Thoracic aorta (tissue), 2 donors: ENCODE measurements at places on chromosomes 1 and 21.

DNA sequence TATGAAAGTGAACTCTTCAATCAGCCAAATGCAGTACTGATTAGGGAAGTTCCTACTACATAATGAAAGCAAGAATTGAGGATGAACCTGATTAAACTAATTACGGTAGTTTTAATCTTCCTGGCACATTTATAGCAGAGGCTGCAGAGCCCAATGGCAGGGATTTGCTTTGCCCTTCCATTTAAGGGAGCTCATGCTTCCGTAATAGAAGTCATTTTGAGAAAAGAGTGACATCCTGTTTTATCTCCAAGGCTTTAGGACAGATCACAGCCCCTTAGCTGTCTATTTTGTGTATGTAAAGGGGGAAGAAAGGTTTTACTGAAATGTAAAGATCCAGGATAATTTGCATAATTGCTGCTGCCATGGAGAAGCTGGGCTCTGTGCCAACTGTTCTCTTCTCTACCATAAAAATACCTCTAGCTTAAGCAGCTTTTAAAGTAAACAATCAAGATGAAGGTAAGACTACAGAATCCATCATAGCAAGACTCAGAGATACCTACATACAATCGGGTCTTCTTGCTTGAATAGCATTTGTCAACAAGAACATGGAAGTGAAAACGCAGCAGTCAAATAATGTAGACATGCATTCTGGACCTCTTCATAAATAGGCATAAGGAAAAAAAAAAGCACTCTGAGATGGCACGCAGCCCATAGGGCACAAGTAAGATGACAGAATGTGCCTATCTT is 62.5 kb downstream of the ASH1L start:
- no peak for DNase-seq

DNA sequence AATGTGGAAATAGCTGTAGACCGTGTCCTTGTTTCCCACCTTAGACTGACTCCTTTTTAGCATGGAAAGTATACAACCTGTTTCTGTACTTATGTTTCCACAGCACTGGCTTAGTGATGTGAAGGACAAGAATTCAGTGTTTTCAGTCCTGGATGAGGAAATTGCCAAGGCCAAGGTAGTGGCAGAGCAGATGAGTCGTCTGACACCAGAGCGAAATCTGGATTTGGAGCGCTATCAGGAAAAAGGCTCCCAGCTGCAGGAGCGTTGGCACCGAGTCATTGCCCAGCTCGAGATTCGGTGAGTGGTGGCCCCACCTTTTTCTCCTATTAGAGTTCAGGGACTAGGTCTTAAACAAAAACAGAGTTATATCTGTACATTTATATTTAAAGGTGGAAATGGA is 112.6 kb downstream of the MACF1 start:
- no peak for DNase-seq

- DNase-seq: no peak
Observed at GRCh38 chr1:114467491-114467890, 43.5 kb downstream of the TRIM33 start.

- no peak for DNase-seq
Observed at GRCh38 chr1:17485281-17485680, 45.8 kb upstream of the RCC2 start.

- no peak for DNase-seq
Observed at GRCh38 chr1:58107943-58108342, 438.6 kb downstream of the OMA1 start.

DNA sequence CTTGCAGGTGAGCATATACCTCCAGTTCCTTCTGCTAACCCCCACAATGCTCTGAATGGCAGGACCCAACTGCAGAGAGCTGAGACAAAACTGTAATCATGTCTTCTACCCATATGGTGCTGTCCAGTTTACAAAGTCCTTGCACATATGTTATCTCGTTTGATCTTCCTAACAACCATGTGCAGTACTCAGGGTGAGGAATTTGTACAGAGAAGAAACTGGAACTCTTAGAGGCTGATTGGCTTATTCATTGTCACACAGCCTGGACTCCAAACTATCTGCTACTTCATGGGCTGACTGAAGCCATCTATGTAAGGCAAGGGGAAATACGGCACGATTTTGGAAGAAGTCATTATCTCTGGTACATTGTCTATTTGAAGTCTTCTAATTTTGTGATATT is 191.1 kb downstream of the TNR start:
- no peak for DNase-seq

DNA sequence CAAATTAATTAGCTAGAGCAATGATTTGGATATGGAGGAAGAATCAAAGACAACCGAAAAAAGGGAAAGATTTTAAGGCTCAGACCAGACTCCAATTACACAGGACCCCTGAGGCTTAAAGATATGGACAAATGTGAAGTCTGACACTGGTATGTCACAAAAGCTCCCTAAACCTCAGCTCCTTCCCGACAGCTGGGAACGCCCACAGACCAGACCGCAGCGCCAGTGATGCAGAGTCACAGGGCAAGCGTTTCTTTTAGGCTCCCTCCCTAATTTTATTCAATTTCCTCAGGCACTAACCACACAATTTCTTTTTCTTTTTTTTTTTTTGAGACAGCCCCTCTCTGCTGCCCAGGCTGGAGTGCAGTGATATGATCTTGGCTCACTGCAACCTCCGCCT is 40.2 kb downstream of the NID1 start:
- DNase-seq: no peak

DNA sequence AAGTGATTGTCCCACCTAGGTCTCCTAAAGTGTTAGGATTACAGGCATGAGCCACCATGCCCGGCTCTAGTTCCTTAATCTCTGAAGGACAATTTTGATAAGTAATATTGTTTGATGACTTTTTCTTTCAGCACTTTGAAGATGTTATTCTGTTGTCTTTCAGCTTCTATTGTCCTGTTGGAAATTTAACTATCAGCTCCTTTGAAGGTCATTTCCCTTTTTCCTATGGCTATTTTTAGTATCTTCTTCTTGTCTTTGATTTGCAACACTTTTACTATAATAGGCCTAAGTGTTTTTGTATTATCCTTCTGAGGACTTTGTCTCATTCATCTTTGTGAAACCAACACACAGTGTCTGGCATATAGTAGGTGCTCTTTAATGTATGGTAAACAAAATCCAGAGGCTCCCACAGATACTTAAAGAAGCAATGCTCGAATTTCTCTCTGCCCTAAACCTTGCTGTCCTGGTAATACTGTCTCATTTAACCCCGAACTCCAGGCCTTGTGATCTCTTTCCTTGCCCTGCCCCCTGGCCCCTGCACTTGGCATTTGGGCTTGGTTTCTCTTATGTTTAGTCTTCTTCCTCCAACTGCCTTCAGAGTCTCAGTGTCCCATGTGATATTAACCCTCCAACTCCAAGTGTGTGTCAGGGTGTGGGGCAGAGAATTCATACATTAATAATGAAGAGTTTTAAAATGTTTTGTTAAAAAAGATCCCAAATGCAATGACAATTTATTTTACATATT is 19.0 kb upstream of the AGO1 start:
- no peak for DNase-seq

- DNase-seq: no peak
Observed at GRCh38 chr1:95230768-95231191, 3.2 kb upstream of the RWDD3 start.

GRCh38 chr1:226697151-226697928 is 41.7 kb downstream of the ITPKB start:
- DNase-seq: no peak

GRCh38 chr1:111927652-111928051 is 61.8 kb downstream of the KCND3 start:
- DNase-seq: no peak
